Gastroesophageal sphincter (tissue), 4 donors: ENCODE measurements at places on chromosomes 12 and 14. TPM values are rescaled to one million over a fixed set of nuclear protein-coding genes. Genes with fewer than 3 reads are reported as not detected.
A peak's percentile ranks its signal among the peaks of the same experiment; 100 is the strongest.

The KRT6C gene
- total RNA-seq, result 52.0 TPM

DNA sequence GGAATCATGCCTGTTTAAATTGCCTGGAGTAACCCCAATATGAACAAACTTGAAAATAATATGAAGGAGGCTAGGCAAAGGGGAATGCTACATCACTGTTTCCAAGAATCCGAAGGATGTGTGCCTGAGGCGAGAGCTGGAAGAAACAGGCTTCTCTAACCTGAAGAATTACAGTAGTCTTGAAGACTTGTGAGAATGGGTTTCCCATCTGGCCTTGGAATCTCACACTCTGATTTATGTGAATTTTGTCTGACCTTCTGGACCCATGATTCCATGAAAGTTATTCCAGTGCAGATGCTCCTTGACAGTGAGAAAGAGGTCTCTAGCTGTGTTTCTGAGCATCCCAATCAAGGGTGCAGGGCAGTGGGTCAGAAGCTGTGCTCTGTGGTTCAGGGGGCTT is 122.1 kb upstream of the PARP11 start:
- no peak for ATAC-seq

The ATP6V1D gene
- total RNA-seq, result 110 TPM

- ATAC-seq, result no peak
Measured at GRCh38 chr12:75103822-75104221, 105.8 kb downstream of the KCNC2 start.

The PROX2 gene
- not detected for total RNA-seq

The BDKRB2 gene
- 8.4 TPM for total RNA-seq

The LAG3 gene
- total RNA-seq, result 2.6 TPM

GRCh38 chr12:12353807-12354206 is 3.1 kb upstream of the BORCS5 start:
- no peak for ATAC-seq

- no peak for ATAC-seq
Measured at GRCh38 chr12:132516095-132517012, 26.4 kb downstream of the FBRSL1 start.

The LHX5 gene
- not detected for total RNA-seq

DNA sequence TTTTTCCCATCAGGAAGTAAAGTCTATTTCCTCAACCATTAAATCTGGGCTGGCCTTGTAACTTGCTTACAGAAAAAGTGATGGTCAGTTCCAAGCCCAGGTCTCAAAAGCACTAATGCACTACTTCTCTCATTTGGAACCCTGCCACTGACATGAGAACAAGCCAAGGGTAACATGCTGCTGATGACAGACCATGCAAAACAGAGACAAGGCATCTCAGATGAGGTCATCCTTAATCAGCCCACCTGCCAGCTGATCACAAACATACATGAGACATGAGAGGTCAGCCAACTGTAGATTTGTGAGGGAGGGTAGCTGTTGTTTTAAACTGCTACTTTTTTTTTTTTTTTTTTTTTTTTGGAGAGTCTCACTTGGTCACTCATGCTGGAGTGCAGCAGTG is 16.2 kb downstream of the TWF1 start:
- ATAC-seq, result no peak

DNA sequence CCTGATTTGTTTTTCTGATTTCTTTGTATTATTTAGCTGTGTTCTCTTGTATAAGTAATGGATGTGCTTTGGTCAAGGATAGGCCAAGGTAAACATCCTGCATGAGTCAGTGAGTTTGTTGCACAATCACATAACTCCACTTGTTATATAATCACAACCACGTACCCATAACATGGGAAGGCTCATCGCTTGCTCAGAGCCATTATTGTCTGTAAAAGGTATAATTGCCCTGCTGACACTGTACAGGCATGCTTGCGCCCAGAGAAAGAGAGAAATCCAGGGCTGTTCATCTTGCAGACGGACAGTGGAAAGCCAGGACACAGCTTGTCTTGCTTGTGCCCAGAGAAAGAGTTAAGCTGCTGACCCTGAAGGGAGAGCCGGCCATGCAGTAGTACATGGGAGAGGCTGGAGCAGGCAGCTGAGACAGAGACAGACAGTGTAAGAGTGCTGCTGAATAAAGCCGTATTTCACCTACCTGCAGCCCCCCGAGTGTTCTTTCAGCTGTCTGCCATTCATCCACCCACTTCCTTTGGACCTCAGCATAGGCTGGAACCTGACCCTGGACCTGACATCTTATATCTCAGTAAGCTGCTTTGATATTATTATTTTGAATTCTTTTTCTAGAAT is 174.7 kb upstream of the DAAM1 start:
- ATAC-seq, result no peak

DNA sequence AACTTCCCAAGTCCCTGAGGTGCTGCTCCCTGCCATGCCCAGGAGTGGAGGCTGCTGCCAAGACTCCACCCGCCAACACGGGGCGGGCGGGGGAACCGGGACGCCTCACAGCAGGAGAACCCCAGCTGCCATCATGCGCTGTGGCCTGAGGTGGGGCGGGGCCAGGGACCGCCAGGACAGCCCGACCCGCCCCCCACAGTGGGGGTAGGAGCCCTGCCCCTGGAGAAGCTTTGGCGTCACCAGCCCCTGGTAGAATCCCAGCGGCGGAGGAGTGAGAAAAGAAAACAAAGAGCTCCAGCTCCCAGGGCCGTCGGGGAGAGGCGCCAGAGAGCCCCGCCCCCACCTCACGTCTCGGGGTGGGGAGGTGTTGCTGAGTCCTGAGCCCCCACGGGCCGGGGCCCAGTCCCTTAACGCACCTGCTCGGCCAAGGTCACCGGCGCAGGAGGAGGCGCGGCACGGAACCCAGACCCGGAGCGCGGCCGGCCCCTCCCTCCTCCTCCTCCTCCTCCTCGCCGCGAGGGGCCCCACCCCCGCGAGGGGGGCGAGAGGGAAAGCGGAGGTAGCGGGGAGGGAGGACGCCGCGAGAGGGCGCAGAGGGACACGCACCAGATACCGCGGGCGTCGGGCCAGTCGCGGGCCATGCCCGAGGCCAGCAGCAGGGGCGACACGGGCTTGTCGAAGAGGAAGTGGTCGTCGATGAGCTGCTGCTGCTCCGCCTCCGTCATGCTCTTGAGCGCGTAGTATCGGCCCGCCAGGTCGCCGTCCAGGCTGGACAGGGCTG is 1.8 kb downstream of the CKB start:
- ATAC-seq, result peak; percentile 60

The TAS2R43 gene
- 2.5 TPM for total RNA-seq

DNA sequence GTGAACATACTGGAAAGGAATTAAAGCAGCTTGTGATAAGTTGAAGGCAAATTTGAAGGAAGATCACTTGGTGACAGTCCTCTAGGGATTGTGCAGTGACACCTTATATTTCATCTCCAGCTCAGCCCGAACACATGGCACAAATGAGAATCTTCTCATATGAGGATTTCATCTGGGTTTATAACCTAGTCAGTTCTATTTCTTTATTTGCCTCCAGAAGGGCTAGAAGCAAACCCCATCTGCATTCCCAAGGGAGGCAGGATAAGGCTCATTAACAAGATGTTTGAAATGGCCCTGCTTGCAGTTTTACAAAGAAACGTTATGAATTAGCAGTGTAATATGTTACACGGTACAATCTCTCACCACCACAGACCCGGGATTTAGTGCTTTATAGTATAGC is 90.7 kb upstream of the KRR1 start:
- ATAC-seq, result no peak

The C1R gene
- total RNA-seq, result 477 TPM

GRCh38 chr12:130970165-130970907 is 16.6 kb downstream of the ADGRD1 start:
- ATAC-seq, result no peak

The RAPGEF3 gene
- total RNA-seq, result 19.3 TPM

The ABCC9 gene
- 73.9 TPM for total RNA-seq

DNA sequence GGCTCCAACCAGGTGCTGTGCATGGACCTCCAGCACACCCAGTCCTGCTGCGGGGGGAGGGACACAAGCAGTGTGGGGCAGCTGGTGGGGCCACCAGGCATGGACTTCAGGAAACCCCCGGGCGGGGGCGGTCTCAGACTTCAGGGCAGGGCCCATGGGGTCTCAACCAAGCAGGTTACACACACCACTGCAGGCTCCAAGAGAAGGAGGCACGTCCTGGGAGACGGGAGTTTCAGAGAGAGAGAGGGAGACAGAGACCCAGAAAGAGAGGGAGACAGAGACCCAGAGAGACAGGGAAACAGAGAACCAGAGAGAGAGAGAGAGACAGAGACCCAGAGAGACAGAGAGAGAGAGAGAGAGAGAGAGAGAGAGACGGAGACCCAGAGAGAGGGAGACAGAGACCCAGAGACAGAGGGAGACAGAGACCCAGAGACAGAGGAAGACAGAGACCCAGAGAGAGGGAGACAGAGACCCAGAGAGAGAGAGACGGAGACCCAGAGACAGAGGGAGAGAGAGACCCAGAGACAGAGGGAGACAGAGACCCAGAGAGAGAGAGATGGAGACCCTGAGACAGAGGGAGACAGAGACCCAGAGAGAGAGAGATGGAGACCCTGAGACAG is 128.9 kb downstream of the NCOR2 start:
- no peak for ATAC-seq

GRCh38 chr12:39621670-39622069 is 2.1 kb upstream of the ABCD2 start:
- no peak for ATAC-seq
